ENCODE measurements at places on chromosomes 5 and 9. TPM values are rescaled to one million over a fixed set of nuclear protein-coding genes. Genes with fewer than 3 reads are reported as not detected.

PPIP5K2 gene
- total RNA-seq: 85.3 TPM

GFI1B gene
- 0.41 TPM for total RNA-seq

INSL6 gene
- total RNA-seq: not detected

DDX4 gene
- total RNA-seq: not detected

ANKRD18A gene
- 1.5 TPM for total RNA-seq

MAN1B1 gene
- total RNA-seq: 75.1 TPM

FBLL1 gene
- not detected for total RNA-seq

ADAMTS16 gene
- not detected for total RNA-seq

SPATA9 gene
- total RNA-seq: 2.0 TPM

PCDHGC5 gene
- 0.50 TPM for total RNA-seq

SPINK13 gene
- total RNA-seq: not detected

ZNF483 gene
- total RNA-seq: 5.8 TPM

BAAT gene
- total RNA-seq: not detected

TMEM174 gene
- total RNA-seq: not detected

SPINK6 gene
- not detected for total RNA-seq
